ENCODE measurements at places on chromosomes 3 and 15. TPM values are rescaled to one million over a fixed set of nuclear protein-coding genes. Genes with fewer than 3 reads are reported as not detected.

DNA sequence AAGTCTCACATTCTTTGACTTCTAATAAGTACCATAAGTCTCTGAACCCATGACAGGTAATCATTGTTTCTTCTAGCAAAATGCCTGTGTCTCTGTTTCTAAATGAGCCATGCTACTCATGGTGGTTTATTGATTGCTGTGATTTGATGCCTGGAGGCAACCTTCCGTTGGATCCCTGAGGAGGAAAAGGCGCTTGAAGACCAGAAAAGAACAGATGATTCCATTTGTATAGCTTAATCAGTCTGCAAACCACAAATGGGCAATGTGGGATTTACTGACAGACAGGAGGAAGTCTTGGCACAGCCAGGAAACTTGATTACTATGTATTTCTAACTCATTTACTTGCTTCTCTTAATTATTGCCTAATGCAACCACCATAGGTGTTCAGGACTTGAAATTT lies 103.1 kb upstream of the MRPL3 start:
- no peaks in the 10 kb centered on the region for H3K27me3 ChIP-seq
- H3K27ac ChIP-seq, result no peak overlapping the region
- no peak overlapping the region for H3K4me3 ChIP-seq
- H3K36me3 ChIP-seq, result no peaks in the 10 kb centered on the region

DNA sequence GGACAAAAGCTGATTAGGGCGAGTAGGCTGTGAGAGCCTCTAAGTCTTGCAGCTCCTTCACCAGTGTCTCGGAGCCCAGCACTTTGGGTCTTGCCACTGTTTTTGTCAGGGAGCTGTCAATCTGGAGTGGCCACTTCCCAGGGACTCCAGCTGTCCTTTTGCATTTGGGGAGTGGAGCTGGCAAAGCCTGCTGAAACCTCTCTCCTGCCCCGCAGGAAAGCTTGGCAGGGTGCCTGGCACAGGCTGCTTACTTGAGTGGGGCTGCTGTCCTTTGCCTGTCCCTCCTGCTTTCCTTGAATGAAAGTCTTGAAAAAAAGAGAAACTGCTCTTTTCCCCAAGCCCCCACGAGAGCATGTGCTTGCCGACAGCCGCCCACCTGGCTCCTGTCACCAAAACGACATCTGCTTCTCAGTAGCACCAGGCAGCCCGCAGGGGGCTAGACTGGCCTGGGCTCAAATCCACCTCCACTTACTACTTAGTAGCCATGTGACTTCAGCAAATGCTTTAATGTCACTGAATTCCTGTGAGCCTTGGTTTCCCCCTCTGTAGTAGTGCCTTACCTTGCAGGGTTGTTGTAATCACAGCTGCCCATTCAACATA lies 13.7 kb downstream of the USP13 start:
- no peaks in the 10 kb centered on the region for H3K36me3 ChIP-seq
- H3K4me3 ChIP-seq, result no peak overlapping the region
- no peaks in the 10 kb centered on the region for H3K27me3 ChIP-seq
- 0 out of 2 replicates have a peak, but pooled peaks cover 3% of the 10 kb centered on the region for H3K4me1 ChIP-seq
- no peak overlapping the region for H3K27ac ChIP-seq

- H3K4me3 ChIP-seq, result no peak overlapping the region
- no peak overlapping the region for H3K27ac ChIP-seq
- no peaks in the 10 kb centered on the region for H3K4me1 ChIP-seq
- H3K27me3 ChIP-seq, result no peaks in the 10 kb centered on the region
Observed at GRCh38 chr3:72176537-72177041, 391.6 kb upstream of the PROK2 start.

DNA sequence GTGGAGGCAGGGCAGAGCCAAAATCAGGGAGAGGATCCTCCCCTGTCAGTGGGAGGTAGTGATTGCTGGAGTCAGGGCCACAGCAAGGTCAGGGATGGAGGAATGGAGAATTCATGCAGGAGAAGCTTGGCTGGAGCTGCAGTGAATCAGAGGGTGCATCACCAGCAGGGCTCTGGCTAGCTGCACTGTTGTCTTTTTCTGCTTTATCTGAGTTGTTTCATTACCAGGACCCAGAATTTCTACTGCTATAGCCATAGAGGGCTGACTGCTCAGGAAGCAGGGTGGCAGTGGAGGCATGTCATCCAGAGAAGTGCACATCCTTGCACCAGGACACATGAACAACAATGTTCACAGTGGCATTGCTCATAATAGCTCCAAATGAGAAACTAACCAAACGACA lies 113.5 kb upstream of the GALNT15 start:
- no peaks in the 10 kb centered on the region for H3K27me3 ChIP-seq
- H3K4me3 ChIP-seq, result no peak overlapping the region
- no peak overlapping the region for H3K27ac ChIP-seq

- H3K27me3 ChIP-seq, result peaks cover 10% of the 10 kb centered on the region
- no peaks in the 10 kb centered on the region for H3K4me1 ChIP-seq
Observed at GRCh38 chr15:48962662-48963523, 826 bp downstream of the SHC4 start.

SLC28A1 gene
- not detected for total RNA-seq

GP9 gene
- not detected for total RNA-seq

GRCh38 chr15:25785641-25786025 lies 77.5 kb downstream of the ATP10A start:
- no peak overlapping the region for H3K27ac ChIP-seq
- no peaks in the 10 kb centered on the region for H3K36me3 ChIP-seq
- peaks cover 4% of the 10 kb centered on the region for H3K4me1 ChIP-seq

SLC28A2 gene
- total RNA-seq, result not detected

- H3K36me3 ChIP-seq, result no peaks in the 10 kb centered on the region
- H3K4me1 ChIP-seq, result peaks cover 10% of the 10 kb centered on the region
- DNase-seq, result no peak
Observed at GRCh38 chr3:64218329-64218728, 6.9 kb downstream of the PRICKLE2 start.

GRCh38 chr15:33675246-33675645 lies 293.1 kb upstream of the CHRM5 start:
- no peaks in the 10 kb centered on the region for H3K4me1 ChIP-seq
- H3K36me3 ChIP-seq, result no peaks in the 10 kb centered on the region
- H3K27me3 ChIP-seq, result no peaks in the 10 kb centered on the region
- no peak for DNase-seq
- no peak overlapping the region for H3K4me3 ChIP-seq

- no peaks in the 10 kb centered on the region for H3K36me3 ChIP-seq
- DNase-seq, result no peak
- H3K4me3 ChIP-seq, result no peak overlapping the region
- H3K27me3 ChIP-seq, result no peaks in the 10 kb centered on the region
- H3K27ac ChIP-seq, result peak overlapping the region; percentile 48
Observed at GRCh38 chr3:113606539-113607218, 74.3 kb downstream of the SIDT1 start.

DNA sequence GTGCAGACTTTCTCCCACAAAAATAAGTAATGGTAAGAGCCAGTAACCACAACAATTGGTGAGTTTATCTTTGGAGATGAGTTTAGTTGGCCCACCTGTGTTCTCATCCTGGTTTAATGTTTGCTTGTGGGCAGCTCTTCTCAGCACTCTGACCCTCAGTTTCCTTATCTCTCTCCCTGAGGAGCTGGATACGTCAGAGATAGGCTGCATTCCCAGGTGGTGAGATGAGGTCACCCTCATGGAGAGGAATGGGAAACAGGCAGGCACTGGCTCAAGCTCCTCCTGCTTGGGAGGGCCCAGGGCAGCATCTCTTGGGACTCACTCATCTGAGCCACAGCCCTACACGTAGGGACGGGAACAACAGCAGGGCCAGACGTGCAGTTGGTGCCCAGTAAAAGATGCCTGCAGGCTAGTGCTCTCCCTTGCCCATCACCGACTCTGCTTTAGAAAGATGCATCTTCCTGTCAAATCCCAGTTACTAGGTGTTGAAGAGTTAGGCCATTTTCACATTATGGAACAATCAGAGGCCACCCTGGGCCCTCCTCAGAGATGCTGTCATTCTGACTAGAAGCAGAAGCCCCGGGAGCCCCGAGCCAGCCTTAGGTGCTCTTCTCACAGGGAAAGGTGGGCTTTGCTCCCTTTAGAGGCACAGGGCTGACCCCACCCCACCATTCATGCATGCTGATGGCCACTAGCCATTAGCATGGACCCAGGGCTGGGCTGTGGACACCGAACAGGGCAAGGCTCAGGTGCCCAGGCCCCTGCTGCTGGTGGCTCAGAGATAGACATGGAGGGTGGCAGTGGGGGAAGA lies 59.7 kb downstream of the GRIP2 start:
- no peak overlapping the region for H3K4me3 ChIP-seq
- peaks cover 54% of the 10 kb centered on the region for H3K36me3 ChIP-seq
- H3K4me1 ChIP-seq, result no peaks in the 10 kb centered on the region
- H3K27me3 ChIP-seq, result no peaks in the 10 kb centered on the region
- DNase-seq, result no peak

GABRR3 gene
- not detected for total RNA-seq

RPP14 gene
- 24.4 TPM for total RNA-seq

PIGBOS1 gene
- total RNA-seq, result 11.5 TPM

DNA sequence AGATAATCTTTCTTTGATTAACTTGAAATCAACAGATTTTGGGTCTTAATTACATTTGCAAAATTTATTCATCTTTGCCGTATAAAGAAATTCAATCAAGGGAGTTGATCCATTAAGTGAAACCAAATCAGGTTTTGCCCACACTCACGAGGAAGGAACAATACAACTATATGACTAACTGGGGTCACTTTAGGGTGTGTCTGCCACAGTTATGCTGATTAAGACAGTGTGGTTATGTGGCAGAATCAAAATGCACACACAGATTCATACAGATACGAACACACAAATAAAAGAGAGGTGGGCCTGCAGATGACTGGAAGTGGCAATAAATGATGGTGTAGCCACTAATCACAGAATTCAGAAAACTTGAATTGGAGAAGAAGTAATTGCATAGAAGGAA lies 543.5 kb downstream of the GABRG3 start:
- no peak for DNase-seq
- H3K27ac ChIP-seq, result no peak overlapping the region
- peaks cover 18% of the 10 kb centered on the region for H3K36me3 ChIP-seq
- H3K4me3 ChIP-seq, result no peak overlapping the region
- H3K4me1 ChIP-seq, result no peaks in the 10 kb centered on the region

DNA sequence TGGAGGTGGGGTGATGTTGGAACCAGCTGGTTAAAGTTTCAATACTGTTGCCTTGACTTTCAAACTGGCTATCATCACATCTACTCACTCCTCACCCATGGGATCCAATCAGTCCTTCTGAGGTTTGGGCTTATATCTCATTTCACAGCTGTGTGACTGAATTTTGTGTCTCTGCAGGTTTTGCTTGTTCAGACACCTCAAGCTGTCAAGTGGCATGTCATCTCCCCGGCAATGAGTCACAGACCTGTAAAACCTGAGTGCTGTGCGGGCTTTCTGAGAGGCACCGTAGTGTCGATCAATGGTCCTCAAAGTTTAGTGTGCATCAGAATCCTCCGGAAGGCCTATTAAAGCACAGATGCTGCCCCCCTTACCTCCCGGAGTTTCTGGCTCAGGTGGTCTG lies 86.4 kb upstream of the RORA start:
- no peak for DNase-seq
- no peak overlapping the region for H3K4me3 ChIP-seq
- no peak overlapping the region for H3K27ac ChIP-seq
- peaks cover 2% of the 10 kb centered on the region for H3K4me1 ChIP-seq
- H3K36me3 ChIP-seq, result peaks cover 5% of the 10 kb centered on the region
- H3K27me3 ChIP-seq, result no peaks in the 10 kb centered on the region

GRCh38 chr3:182486463-182486862 lies 306.8 kb upstream of the ATP11B start:
- no peak overlapping the region for H3K27ac ChIP-seq
- no peaks in the 10 kb centered on the region for H3K4me1 ChIP-seq
- H3K27me3 ChIP-seq, result no peaks in the 10 kb centered on the region
- no peak for DNase-seq
- no peak overlapping the region for H3K4me3 ChIP-seq

GRCh38 chr3:113802795-113803455 lies 35.7 kb upstream of the GRAMD1C start:
- H3K4me1 ChIP-seq, result no peaks in the 10 kb centered on the region
- no peaks in the 10 kb centered on the region for H3K27me3 ChIP-seq
- no peak for DNase-seq
- H3K4me3 ChIP-seq, result no peak overlapping the region
- peaks cover 2% of the 10 kb centered on the region for H3K36me3 ChIP-seq

CADM2 gene
- 10.0 TPM for total RNA-seq

DNA sequence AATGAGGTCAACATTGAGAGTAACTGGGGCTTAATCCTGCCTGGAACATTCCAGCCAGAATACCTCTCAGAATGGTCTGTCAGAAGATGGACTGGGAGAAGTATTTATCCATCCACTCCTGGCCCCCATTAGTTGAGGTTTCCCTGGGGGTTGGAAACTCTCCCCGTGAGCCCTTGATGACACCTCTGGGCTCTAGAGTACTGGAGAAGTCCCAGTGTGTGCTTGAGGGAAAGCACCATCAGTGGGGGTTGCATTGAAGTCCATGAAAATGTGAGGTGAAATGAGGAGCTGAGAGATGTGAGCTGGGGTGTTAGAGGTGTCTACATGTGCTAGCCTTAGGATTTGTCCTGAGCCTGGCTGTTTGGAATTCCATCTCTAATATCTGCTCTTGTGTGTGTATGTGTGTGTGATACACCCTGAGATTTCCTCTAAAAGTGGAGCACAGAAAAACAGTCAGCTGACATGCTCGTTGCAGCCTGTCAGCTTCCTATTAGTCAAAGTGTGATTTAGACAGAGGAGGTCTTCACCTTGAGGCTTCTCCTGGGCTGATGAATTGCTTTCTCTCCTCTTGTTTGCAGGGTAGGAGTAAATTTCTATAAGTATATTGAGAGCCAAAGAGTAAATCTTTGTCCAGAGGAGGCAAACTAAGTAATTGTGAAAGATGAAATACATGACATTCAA lies 67.6 kb downstream of the NR1D2 start:
- H3K4me1 ChIP-seq, result no peaks in the 10 kb centered on the region
- H3K27me3 ChIP-seq, result no peaks in the 10 kb centered on the region
- no peak overlapping the region for H3K4me3 ChIP-seq
- no peak overlapping the region for H3K27ac ChIP-seq
- no peaks in the 10 kb centered on the region for H3K36me3 ChIP-seq
- no peak for DNase-seq

DNA sequence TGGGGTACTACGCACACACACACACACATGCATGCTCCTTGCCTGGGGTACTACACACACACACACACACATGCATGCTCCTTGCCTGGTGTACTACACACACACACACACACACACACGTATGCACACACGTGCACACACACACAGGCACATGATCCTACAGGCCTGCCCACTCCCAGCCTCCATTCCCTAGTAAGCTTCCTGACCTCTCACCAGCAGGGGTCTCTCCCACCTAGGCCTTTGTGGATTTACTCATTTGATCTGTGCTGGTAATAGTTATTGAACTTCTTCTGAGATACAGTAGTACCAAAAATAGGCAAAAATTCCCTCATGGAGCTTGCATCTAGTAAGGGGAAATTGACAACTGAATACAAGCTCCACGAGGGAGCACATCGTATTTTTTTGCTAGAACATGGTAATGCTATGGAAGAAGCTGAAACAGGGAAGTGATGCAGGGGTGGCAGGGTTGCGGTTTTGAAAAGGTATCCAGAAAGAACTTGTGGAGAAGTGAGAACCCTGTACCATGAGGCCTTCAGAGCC lies 19.1 kb downstream of the TTC21A start:
- DNase-seq, result peak; percentile 68
- H3K27ac ChIP-seq, result no peak overlapping the region
- H3K27me3 ChIP-seq, result no peaks in the 10 kb centered on the region

- H3K27ac ChIP-seq, result no peak overlapping the region
- no peak for DNase-seq
- H3K27me3 ChIP-seq, result no peaks in the 10 kb centered on the region
- H3K4me3 ChIP-seq, result peak overlapping the region; percentile 82
- peaks cover 17% of the 10 kb centered on the region for H3K4me1 ChIP-seq
Observed at GRCh38 chr15:40322531-40323238, 807 bp upstream of the INAFM2 start.

Measured in H9 (cell line).